ENCODE measurements at places on chromosomes 2 and 18. TPM values are rescaled to one million over a fixed set of nuclear protein-coding genes. Genes with fewer than 3 reads are reported as not detected.

CYP26B1 gene
- total RNA-seq, result not detected

PLA2R1 gene
- not detected for total RNA-seq

LRRC30 gene
- not detected for total RNA-seq

KDM3A gene
- 80.1 TPM for total RNA-seq

DDX18 gene
- 77.7 TPM for total RNA-seq

PLB1 gene
- 1.0 TPM for total RNA-seq

GAL3ST2 gene
- total RNA-seq, result 0.34 TPM

All from activated CD8-positive, alpha-beta T cell treated with anti-CD3 and anti-CD28 coated beads, Interleukin-2, amount 10 ng/mL, durations not matched to agents 7 days and 5 days (primary cell).